ENCODE measurements at places on chromosomes 6 and 20. TPM values are rescaled to one million over a fixed set of nuclear protein-coding genes. Genes with fewer than 3 reads are reported as not detected.

DNA sequence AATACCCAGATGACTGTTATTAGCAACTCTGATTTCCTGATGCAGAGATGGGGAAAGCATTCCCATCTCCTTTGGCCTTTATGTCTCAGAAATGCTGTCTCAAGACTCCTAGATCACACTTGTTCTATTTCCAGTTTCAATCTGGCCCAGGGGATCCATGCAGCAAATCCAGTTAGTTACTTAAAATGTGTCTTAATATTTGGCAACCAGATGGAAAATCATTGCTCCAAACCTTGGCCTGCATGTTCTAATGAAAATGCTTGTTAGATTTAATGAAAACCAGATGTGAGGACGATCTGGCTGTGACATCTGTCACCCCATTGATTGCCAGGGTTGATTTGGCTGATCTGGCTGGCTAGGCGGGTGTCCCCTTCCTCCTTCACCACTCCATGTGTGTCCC is 125.2 kb downstream of the TSHZ2 start:
- DNase-seq: no peak

DNA sequence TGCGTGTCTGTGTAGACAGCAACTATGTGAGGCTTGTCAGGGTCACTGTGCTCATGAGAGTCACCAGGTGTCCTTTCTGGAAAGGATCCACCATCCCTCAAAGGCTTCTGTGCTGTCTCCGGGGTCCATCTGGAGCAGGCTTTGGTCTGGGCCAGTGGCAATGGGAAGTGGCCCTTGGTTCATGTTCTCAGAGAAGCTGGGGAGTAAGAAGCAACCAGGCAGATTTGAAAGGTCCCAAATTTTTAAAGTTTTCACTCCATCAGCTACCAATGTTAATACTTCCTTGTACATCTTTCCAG is 68.2 kb downstream of the GCNT2 start:
- DNase-seq: no peak

DNA sequence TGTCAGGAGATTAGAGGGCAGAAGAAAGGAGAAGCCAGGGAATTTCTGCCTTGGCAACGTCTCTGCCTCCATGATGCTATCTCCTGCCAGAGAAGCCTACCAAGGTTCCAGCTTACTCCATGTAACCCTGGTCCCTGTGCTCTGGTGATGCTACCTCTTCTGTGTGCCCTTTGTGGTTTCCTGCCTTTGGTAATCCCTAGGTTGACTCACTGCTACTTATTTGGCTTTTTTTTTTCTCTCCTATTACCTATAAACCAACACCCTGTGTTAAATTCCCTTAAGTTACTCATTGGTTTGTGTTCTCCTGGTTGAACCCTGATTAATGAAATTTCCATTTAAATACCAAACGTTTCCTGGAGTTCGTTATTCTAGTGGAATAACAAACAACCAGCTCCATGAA is 527.8 kb upstream of the FLRT3 start:
- DNase-seq: no peak

DNA sequence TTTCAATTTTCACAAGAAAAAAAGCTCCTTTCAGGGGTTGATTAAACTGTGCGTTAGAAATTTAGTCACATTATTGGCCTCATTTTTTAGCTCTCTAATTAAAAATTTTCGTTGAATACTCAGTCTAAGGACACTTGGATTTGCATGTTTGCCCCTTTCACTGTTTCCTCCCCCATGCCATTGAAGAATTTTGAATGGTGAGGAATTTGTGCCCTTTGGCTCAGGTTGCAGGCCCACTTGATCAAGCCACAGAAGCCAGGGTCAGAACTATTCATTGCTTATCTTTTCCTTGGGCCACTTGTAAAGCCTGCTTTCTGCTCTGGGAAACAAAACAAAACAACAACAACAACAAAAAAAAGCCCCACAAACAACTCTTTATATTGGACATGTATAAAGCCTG is 12.2 kb downstream of the LIN28B start:
- no peak for DNase-seq

- no peak for DNase-seq
Measured at GRCh38 chr6:25302151-25302550, 23.0 kb downstream of the CARMIL1 start.

DNA sequence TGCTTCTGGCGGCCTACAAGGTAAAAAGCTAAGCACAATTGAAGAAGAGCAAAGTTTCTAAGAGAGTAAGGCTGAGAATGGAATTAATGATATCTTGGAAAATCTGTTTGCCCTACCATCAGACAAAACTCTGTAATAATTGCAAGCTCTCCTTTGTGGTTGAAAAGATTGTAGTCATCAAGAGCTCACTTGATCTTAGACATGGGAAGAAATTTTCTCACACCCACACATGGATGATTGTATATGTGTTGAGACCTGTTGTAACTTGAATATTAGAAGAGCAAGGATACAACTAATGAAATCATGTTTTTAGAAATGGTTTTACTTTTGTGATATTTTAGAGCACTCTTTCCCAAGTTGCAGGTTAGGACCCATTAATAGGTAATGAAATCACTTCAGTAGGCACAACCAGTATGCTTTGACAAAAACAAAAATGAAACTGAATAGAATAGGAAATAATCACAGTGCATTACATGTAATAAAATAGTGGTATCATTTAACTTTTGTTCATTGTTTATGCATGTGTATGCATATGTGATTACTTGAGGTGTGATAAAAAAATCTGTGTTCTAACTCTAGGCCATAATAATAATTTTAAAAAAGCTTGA is 14.0 kb downstream of the DCBLD1 start:
- DNase-seq: no peak

- peak; percentile 17 for DNase-seq
Measured at GRCh38 chr6:6006006-6006427, 708 bp downstream of the NRN1 start.

DNA sequence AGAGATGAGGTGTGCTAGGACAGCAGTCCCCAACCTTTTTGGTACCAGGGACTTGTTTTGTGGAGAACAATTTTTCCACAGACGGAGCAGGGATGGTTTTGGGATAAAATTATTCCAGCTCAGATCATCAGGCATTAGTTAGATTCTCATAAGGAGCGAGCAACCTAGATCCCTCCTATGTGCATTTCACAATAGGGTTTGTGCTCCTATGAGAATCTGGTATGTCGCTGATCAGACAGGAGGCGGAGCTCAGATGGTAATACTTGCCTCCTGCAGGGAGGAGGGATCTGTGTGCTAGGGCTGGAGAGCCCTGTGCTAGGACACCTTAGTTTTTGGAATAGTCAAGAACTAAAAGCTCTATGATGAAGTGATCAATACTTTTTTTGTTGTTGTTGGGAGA is 2.5 kb downstream of the SMIM13 start:
- no peak for DNase-seq

DNA sequence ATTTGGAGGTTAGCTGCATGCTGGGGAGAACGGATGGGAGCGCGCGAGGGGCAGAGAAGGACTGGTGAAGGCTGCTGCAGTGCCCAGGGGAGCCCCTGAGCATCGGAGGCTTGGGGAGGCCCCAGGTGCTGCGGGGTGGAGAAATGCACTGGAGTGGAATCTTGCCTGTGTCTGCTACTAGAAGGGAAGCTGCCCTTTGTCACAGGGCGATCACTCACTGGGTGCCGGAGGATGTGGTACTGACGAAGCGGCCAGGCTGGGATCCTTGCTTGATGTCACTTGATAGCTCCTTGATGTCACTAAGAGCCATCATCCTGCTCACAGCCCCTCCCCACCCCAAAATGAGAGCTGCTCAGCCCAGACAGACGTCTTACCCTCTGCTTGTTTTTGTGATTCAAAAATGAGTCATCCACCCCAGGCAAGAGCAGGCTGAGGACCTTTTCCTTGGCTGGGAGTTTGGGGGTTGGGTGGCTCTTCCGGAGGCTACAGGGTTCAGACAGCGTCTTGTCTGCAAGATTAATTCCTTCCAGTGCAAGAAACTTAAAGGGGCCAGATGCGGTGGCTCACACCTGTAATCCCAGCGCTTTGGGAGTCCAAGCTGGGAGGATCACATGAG is 62.6 kb upstream of the PMEPA1 start:
- DNase-seq: peak; percentile 64

- no peak for DNase-seq
Measured at GRCh38 chr20:2297357-2297728, 1.5 kb downstream of the TGM3 start.

- no peak for DNase-seq
Measured at GRCh38 chr20:57728762-57729161, 18.9 kb upstream of the PMEPA1 start.

DNA sequence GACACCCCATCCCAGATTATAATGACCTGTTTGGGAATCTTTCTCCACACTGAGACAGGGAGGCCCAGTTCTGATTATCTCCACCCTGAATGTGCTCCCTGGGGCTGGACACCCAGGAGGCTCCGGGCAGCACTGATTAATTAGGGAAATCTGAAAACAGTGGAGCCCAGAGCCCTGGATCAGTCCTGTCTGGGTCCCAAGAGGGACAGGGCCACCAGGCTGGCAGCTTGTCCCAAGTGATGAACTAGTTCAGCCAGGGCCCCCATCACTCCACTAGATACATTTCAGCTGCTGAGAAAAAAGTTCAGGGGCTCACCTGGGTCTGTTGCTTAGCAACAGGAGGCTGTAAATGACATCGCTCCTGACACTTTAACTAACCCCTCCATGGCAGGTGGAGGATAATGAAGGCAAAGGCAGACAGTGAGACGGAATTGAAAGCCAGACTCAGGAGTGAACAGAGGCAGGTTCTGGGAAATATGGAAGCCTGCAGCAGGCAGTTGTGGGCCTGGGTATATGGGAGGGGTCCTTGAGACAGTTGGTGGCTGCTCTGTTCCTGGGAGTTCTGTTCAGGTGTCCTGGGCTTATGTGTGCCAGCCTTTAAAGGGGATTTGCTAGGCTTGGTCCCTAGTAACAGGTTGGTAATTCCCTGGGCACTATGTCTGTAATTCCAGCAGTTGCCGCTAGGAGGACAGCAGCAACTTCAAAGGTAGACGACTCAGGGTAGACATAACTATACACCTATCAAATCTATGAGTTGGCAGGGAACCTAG is 78.3 kb upstream of the CTNNBL1 start:
- DNase-seq: no peak

DNA sequence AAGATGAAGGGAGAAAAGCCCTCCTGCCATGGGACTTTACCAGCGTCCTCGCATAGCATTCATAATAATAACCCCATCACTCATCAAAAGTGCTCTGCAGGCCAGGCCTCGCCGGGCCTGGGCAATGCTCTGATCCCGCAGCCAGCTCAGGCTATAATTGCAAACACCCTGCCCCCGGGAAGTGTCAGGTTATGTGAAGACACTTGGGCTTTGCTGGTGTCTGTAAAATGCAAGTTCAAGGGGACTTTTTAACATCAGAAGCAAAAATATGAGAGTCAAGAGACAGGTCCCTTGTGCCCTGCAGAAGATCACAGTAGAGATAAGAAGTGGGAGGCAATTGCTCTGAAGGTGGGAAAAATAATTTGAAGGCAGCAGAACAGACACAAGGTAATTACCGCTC is 381.0 kb downstream of the MAFB start:
- no peak for DNase-seq

DNA sequence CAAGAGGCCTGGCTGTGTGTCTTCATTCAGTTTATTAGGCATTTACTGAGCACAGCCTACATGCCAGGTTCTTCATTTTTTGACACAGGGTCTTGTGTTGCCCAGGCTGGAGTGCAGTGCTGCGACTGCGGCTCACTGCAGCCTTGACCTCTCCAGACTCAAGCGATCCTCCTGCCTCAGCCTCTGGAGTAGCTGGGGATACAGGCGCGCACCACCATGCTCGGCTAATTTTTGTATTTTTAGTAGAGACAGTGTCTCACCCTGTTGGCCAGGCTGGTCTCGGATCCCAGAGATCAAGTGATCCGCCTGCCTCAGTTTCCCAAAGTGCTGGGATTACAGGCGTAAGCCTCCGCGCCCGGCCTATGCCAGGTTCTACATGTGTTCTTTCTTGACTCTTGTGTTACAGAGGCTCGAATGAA is 601 bp upstream of the ATRN start:
- DNase-seq: no peak

DNA sequence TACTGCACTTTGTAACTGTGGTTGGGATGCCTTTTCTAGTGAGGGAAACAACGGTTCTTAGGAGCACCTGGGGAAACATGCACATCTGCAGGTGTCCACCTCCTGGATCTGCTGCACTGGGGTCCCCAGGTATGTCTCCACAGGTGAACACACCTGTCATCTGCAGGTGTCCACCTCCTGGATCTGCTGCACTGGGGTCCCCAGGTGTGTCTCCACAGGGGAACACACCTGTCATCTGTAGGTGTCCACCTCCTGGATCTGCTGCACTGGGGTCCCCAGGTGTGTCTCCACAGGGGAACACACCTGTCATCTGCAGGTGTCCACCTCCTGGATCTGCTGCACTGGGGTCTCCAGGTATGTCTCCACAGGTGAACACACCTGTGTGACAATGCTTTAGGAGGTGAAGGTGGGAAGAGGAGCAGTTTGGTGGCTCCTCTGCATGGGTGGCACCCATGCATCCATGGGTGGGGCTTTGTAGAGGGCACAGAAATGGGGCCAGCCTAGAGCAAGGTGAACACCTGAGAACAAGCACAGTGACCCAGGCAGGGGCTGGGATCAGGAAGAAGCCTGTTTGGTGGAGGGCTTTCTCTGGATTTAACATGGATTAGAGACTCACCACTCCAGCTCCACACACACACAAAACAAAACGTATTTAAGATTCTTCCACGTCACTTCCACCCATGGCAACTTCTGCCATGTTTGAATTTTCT is 206.0 kb upstream of the CDH4 start:
- DNase-seq: no peak

GRCh38 chr6:114304304-114304887 is 38.4 kb downstream of the HS3ST5 start:
- DNase-seq: peak; percentile 51

DNA sequence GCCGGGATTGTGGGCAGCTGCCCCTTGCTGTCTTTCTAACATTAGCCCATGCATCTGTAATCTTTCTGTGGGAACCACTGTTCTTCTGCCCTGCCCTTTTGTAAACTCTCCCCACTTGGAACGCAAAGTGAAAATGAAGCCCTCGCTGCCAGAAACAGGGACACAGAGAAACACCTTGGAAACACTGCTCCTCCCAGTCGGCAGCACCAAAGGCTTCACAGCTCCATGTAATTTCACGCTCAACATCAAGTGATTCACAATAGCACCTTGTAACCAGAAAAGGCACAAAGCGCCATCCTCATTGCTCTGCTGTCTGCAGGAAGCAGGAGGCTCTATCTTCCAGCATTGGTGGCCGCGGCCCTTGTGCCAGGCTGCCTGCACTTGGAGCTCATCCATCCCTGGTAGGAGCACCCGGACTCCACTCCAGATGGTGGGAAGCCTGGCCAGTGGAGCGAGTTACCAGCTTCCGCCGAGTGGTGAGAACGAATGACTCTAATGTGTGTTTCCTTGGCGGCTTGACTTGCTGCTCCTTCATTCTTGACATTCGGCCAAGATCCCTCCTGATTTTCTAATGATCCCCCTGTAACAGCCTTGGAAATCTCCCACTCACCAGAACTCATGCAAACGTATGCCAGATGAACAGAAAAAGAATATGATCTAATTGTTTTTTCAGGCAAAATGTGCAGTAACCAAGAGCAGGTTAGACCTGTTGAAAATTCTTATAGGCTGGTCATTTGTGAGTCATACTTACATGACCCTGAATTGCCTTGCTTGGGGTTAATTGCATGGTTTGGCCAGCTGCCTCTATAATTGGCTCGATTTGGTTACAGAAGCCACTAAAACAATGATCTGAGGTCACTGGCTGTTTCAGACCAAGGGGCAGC is 169.1 kb upstream of the CDYL start:
- DNase-seq: peak; percentile 86

The FAM83B gene
- total RNA-seq: not detected

The NNAT gene
- total RNA-seq: 0.19 TPM

All from myocyte (in vitro differentiated cells).